CD4-positive, CD25-positive, alpha-beta regulatory T cell (primary cell): ENCODE measurements at places on chromosomes 11 and 22.
A peak's percentile ranks its signal among the peaks of the same experiment; 100 is the strongest.

DNA sequence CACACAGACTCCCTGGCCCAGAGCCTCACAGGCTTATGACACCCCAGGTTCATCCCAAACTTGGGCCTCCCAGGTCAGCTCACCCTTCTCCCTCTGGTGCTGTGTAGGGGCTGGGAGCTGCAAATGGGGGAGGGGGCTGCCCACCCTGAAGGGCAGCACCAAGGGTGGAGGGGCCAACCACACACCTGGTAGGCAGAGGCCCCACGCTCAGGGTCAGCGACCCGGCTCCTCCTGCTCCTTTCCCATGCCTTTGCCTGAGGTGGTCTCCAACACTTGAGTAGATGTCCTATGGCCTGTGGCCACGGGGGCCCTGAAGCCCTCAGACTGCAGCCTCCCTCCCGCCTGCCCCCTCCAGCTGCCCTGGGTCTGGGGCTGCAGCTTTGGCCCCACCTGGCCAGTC is 3.4 kb downstream of the DGCR6 start:
- no peak for DNase-seq

GRCh38 chr11:67366961-67367760 is 6.2 kb downstream of the CLCF1 start:
- DNase-seq, result no peak

GRCh38 chr22:29204455-29205183 is 1.1 kb upstream of the EMID1 start:
- no peak for DNase-seq

GRCh38 chr11:119728211-119728626 is 781 bp downstream of the NECTIN1 start:
- no peak for DNase-seq

GRCh38 chr11:62264004-62264403 is 6.0 kb upstream of the SCGB2A2 start:
- no peak for DNase-seq

DNA sequence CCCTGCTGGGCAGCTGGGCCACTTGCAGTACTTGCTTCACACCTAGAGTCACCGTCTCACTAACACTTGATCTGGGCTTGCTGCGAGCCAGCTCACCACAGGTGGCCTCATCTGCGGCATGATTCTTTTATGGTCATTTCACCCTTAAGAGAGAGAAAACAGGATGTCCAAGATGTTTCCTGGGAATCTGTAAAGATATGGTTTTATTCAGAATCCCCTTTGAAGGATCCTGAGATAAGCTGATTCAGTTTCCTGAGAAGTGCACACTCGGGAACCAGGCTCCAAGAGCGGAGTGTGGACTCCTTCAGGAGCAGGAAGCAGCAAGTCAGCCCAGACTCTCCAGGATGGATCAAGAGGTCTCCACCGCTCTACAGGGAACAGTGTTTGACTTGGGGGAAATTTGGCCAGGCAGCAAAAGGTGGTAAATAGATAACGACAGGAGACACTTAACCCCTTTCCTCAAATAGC is 21.8 kb upstream of the TP53AIP1 start:
- no peak for DNase-seq

GRCh38 chr11:19714387-19715363 is 2.0 kb downstream of the NAV2 start:
- no peak for DNase-seq

DNA sequence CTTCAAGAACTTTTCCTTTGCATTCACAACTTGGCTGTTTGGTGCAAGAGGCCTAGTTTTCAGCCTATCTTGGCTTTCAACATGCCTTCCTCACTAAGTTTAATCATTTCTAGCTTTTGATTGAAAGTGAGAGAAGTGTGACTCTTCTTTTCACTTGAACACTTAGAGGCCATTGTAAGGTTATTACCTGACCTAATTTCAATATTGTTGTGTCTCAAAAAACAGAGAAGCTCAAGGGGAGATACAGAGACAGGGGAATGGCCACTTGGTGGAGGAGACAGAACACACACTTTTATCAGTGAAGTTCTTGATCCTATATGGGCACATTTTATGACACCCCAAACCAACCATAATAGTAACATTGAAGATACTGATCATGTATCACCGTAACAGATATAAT is 532.3 kb downstream of the DLG2 start:
- DNase-seq, result no peak

DNA sequence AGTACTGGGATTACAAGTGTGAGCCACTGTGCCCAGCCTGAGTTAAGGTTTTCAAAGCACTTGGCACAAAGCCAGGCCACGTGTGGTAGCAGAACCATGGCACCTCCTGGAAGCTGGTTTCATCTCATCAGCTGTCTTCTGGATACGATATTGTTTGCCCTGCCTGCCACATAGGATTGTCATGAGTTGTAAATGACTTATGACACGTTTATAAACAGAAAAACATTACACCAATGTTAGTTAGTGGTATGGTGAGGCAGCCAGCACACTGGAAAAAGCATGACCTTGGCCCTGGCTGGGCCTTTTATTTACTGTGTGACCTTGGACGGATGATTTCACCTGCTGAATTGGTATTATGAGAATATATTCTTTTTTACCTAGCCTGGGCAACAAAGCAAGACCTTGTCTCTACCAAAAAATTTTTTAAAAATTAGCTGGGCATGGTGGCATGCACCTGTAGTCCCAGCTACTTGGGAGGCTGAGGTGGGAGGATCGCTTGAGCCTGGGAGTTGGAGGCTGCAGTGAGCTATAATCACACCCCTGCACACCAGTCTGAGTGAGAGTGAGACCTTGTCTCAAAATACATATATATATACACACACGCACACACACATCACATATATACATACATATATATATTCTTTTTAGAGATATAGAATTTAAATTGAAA is 24.0 kb upstream of the MYH9 start:
- no peak for DNase-seq

DNA sequence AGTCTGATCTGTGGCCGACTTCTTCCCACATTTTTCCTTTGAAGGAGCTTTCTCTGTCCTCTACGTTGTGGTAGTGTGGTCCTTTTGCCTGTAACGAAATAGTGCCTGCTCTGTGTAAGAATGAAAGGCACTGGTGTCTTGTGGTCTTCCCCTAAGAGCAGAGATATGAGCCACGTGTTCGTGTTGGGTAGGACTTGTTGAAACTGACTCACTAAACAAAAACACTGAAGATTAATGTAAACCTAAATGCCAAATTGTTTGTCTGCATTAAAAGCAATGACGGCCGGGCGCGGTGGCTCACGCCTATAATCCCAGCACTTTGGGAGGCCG is 10.1 kb upstream of the RPS3 start:
- no peak for DNase-seq

- DNase-seq, result no peak
Measured at GRCh38 chr11:34158661-34159060, 53.2 kb downstream of the NAT10 start.

DNA sequence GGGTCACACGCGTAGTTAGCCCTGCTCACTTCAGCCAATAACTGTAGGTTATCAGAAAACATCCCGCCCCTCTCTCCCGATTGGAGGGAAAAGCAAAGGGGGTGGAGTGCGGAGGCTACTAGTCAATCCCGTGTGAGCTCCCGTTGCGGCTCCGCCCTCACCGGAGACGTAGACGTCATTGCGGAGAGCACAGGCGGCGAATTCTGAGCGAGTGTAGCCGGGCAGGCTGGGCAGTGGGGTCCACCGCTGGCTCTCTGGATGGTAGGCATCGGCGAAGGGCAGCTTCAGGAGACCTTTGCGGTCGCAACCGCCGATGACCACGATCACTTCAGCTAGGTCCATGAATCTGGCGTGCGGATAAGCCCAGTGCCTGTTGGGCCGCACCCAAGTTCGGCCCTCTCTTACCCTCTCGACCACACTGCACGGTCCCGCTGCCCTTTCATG is 4.7 kb downstream of the KLHL35 start:
- peak; percentile 69 for DNase-seq

DNA sequence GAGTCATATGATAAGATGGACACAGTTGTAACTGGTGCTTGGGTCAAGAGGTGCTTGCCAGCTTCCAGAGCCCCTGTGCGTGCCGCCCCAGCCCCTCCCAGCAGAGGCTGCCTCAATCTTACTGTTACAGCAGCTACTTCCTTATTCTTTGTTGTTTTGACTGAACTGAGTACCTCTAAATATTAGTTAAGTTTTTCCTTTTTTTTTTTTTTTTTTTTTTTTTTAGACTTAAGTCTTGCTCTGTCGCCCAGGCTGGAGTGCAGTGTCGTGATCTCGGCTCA is 8.8 kb downstream of the ZBED4 start:
- no peak for DNase-seq

- DNase-seq, result no peak
Measured at GRCh38 chr11:103488031-103488461, 378.8 kb downstream of the DYNC2H1 start.

DNA sequence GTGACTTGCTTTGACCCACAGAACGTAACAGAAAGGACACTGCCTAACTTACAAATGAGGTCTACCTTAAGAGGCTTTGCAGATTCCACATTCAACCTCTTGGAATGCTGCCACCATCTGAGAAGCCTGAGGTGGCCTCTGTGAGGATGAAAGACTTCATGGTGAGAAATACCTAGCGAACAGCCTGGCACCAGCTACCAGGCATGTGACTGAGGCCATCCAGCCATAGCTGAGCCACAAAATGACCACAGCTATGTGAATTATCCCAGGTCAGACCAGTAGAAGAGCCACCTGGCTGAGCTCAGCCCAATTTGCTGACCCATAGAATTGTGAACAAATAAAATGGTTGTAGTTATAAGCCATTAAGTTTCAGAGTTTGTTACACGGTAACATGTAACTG is 37.5 kb downstream of the PPARA start:
- DNase-seq, result no peak

GRCh38 chr22:33330534-33330933 is 272.4 kb upstream of the SYN3 start:
- no peak for DNase-seq

DNA sequence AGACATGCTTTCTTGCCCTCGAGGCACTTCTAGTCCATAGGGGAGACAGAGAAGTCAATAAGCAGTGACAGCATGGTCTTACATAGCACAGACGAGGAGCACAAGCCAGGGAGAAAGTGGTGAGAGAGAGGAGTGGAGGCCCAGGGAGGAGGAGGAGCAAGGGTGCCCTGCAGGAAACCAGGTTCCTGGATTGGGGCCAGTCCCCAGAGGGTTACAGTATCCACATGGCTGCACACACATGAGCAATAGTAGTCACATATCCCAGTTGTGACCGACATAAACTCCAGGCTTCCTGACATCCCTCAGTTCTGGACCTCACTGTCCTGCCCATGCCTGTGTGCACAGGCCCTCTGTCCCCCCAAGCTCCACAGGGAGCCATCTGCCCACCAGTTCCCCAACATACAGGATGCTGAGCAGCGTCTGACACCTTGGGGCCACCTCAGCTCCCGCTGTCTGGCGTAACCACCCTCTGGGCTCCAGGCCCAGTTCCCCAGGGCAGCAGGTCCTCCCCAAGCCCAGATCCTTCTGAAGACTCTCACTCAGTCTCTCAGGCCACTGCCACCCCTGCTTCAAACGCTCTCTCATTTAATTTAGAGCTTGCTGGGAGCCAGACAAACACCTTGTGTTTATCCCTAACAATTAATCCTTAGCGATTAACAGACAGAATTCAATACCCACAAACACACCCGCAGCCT is 53.7 kb downstream of the DSCAML1 start:
- DNase-seq, result no peak

GRCh38 chr11:128021349-128022006 is 565.9 kb downstream of the ETS1 start:
- DNase-seq, result no peak

GRCh38 chr11:8383627-8384026 is 119.9 kb upstream of the LMO1 start:
- no peak for DNase-seq

GRCh38 chr11:102079625-102080024 is 30.6 kb upstream of the YAP1 start:
- DNase-seq, result no peak

GRCh38 chr11:104096900-104097299 is 60.5 kb downstream of the DDI1 start:
- no peak for DNase-seq

DNA sequence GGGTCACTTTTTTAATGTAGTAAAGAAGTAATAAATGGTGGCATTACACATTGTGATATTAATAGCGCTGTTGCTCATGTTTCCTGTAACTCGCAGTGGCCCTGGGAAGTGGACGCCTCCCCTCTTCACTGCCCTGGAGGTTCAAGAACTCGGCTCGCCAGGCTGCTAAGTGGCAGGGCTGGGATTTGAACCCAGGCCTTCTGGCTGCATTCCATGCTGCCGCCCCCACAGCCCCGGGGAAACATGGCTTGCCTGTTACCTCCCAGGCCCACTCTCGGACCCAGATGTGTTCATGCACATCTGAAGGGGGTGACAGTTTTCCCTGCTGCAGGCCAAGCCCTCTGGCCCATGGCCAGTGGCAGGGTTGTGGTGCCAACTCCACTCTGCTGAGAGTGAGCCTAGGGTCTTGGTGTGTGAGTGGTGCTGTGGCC is 25.0 kb upstream of the MGAT3 start:
- no peak for DNase-seq

DNA sequence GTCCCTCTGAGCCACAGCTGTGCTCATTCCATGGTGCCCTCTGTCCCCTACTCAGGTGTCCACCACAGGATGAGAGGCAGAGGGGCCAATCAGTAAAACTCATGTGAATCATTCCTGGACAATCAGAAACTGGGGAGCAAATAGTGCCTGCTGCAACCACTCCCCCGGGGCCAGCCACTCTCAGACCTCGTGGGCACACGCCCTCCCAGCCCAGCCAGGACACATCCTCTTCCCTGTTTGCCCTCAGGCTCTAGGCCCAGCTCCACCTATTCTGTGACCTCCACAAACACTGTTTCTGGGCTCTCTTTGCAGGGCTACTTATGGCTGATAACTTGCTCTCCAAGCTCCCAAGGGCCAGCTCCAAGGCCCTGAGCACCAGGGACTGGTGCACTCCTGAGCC is 14.0 kb upstream of the KCTD14 start:
- DNase-seq, result no peak

DNA sequence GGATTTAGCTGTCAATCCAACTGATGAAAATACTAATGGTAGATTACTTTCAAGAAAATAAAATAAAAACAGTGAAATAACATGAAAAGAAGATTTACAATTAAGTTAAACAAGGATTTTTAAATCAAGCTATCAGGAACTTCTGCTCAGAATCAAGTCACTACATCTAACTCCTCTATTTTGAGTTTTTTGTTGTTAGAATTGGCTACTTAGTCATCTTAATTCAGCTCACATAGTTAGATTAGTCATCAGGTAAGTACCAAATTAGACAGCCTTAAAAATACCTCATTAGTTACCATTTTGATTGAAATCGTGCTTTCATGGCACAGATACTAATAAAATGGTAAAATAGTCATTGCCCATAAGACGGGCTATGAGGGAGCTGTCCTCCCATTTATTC is 35.8 kb downstream of the BTG4 start:
- DNase-seq, result no peak
